Ureter (tissue), 1 donor: ENCODE measurements at places on chromosomes 4 and X.

DNA sequence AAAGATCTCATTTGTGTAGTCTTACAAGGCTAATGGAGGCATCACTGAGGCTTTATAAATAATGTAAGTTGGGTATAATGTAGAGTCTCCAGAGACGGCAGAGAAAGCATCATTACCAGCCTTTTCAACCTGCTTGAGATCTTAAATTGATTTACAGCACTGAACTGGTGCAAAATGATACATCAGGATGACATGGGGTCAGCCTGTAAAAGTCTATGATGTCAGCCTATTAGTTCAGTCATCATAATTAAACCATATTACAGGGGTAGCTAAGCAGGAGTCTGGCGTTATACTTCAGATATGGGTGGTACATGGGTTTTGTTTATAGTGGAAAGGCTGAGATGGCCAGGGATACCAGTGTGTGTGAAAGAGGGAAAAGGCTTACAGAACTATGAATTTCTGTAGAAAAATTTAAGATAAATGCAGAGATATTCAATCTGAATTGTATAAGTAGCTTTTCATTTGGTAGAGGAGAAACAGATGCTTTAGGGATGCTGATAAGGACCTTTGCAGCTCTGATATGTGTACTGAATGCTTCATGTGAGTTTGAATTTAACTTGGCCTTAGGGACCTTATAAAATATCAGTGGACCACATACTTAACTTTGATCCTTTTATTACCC, 2.7 kb downstream of the SMAD1 start:
- no peak for DNase-seq

- DNase-seq, result no peak
Measured at GRCh38 chr4:42643685-42644084, 13.2 kb downstream of the ATP8A1 start.

GRCh38 chrX:16023790-16024734, 99.3 kb upstream of the GRPR start:
- no peak for DNase-seq

- no peak for DNase-seq
Measured at GRCh38 chrX:145002771-145003170, 244.5 kb upstream of the SPANXN1 start.

GRCh38 chrX:115138040-115138439, 51.2 kb upstream of the RBMXL3 start:
- DNase-seq, result no peak

- no peak for DNase-seq
Measured at GRCh38 chrX:44747317-44747716, 96.5 kb upstream of the DUSP21 start.

DNA sequence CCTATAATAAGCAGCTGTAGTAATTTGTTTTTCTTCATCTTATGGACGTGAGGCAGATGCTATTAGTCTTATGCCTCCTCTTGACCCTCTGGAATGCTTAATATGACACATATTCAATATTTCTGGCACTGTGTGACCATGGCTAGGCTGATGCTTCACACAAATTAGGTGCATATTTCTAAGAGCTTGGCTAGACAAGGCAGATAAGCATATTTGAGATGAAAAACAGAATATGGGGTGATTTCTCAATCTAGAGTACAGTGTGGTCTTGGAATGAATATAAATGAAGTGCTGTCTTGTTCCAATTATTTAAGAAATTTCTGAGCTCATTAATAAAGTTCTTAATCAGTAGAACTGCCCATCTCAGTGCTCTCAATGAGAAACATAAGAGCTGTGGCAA, 156.2 kb downstream of the NPNT start:
- no peak for DNase-seq

GRCh38 chr4:16386711-16387320, 160.5 kb upstream of the TAPT1 start:
- DNase-seq, result no peak

DNA sequence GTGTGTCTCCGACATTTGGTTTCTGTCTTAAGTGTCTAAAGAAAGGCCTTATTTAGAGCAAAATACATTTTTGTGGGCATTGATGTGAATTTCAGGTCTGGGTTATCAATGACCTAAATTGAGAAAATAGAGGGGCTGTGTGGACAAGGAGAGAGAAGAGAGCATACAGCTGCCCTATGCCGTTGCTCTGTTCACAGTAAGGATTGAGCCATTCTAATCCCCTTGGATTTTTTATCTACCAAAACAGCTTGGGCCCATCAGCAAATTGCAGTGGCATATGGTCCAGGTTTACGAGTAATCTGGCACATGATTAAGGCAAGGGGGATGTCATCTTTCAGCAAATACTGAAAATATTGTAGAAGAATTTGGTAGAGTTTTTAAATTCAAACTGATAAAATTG, 210.2 kb downstream of the ANTXR2 start:
- DNase-seq, result no peak

DNA sequence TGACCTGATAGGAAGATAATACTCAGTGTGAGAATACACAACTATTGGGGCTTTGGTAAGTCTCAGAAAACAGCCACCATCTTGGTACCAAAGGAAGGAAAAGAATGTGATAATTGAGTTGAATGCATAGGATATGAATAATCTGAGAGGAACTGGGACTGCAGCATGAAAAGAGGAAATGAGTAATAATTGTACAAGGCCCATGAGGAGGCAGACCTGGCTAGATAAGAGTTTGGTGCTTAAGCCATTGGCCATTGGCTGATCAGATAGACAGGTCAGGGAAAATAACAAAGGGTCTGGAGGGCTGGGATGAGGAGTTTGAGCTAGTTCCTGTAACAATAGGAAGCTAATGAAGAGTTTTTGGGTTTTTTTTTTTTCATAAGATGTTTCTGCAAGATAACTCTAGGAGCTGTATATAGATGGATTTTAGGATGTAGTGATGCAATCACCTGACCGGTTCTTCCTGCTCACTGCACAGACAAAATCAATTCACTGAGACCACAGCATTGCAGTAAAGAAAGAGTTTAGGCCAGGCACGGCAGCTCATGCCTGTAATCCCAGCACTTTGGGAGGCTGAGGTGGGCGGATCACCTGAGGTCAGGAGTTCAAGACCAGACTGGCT, 5.3 kb upstream of the TRMT2B start:
- DNase-seq, result no peak

DNA sequence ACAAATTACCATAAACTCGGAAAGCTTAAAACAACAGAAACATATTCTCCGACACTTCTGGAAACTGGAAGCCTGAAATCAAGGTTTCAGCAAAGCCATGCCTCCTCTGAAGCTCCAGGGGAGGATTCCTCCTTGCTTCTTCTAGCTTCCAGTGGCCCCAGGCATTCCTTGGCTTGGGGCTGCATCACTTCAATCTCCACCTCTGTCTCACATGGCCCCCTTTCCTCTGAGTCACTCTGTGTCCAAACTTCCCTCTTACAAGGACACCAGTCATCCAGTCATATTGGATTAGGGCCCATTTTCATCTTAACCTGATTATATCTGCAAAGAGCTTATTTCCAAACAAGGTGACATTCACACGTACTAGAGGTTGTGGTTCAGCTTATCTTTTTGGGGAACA, 17.3 kb downstream of the PARM1 start:
- no peak for DNase-seq

DNA sequence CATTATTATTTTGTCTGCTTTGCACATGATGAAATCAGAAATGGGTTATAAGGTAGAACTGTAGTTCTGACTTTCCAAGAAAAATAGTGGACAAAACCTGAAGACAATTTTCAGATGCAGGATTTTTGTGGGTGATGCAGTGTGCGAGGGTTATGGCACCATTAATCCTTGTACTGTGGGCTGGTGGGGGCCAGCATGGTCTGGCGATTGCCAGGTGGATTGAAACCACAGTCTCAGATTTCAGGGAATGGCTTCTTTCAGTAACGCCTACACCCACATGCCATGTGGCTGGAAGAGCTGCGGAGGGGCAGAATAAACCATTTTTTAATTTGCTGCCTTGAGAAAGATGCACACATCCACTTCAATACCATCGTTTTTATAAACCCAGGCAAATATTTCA, 150.5 kb downstream of the ARSF start:
- DNase-seq, result no peak

DNA sequence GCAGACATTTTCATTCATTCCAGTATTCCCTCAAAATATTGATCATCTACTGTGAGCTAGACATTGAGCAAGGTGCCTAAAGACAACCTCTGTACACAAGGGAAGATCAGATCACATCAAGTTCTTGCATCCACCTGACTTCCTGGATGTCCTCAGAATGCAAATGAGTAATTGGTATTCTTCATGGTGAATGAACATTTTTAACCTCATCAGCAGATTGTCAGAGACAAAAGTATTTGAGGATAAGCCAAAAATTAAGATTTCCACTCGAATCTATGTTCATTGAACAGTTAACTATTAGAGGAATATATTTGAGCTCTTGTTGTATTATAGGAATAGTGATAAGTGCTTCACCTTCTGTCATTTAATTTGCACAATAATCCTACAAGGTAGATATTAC, 1.3 kb downstream of the SMARCAD1 start:
- no peak for DNase-seq

GRCh38 chr4:155878611-155879010, 12.5 kb upstream of the ASIC5 start:
- DNase-seq, result no peak

- DNase-seq, result no peak
Measured at GRCh38 chrX:105533951-105534350, 288.4 kb upstream of the NRK start.

GRCh38 chrX:2708592-2709188, 17.6 kb downstream of the CD99 start:
- no peak for DNase-seq

- DNase-seq, result no peak
Measured at GRCh38 chr4:40270609-40271008, 64.5 kb upstream of the CHRNA9 start.
